Kidney (tissue), 22 donors: ENCODE measurements at places on chromosomes 2 and 18.

DNA sequence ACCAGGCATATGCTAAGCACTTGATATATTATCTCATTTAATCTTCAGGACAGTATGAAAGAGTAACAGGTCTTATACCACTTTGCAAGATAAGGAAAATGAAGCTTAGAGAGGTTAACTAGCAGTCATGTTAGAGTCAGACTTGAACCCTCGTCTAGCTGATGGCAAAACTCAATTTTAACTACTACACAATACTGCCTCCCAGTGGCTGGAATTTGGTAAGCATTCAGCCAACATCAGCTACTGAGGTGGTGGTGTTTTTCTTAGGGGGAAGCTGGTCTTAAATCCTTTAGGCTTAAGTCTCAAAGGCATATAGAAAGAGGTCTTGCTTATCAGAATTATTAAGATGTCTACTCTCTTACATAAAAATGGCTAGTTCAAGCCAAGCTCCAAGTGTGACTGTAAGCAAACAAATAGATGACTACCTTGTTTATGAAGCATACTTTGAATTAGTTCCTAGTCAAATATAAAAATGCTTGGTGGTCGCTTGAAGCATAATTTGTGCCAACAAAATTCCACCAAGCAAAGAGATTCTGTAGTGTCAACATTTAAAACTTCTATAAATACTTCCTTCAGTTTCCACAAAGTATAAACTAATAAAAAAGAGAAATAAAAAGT is 325.4 kb upstream of the FIGN start:
- DNase-seq, result peak; percentile 61

- no peak for DNase-seq
Measured at GRCh38 chr18:44726059-44726421, 45.4 kb downstream of the SETBP1 start.

- DNase-seq, result no peak
Measured at GRCh38 chr2:102236132-102236531, 49.3 kb downstream of the IL1RL2 start.

DNA sequence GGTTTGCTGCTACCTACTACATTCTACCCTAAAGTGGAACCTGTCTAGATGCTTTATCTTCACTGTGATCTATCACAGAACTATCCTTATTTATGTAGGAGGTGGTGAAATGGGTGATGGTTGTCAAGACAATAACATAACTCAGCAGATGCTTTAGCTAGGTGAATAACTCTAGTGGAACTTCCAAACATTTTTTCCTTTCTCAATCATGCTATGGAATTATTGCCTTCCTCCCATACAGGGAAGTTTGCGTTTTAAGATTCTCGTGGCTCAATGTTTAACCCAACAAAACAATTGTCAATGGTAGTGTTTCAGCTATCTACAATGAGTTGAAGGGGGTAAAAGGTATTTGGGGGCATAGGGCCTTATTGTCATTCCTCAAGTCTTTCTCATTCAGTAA is 82.6 kb upstream of the GLI2 start:
- no peak for DNase-seq

DNA sequence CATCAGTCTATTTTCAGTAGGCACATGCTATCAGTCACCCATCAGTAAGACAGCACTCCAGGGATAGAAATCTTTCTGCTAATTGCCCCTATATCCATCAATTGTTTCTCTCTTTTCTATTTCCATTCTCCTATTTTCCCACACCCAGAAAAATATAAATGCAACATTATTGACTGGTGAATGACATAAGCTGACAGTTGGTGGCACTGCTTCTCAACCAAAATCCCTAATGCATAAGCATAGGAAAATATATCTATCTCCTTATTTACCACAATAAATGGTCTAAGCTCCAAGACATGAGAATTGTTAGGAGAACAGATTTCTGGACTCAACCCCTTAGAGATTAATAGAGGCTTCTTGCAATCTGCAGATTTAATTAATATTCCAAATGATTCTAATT is 64.0 kb upstream of the REG3A start:
- no peak for DNase-seq
